ENCODE measurements at places on chromosomes 1 and 21.

GRCh38 chr1:94871031-94871430 is 50.9 kb downstream of the SLC44A3 start:
- DNase-seq = no peak

DNA sequence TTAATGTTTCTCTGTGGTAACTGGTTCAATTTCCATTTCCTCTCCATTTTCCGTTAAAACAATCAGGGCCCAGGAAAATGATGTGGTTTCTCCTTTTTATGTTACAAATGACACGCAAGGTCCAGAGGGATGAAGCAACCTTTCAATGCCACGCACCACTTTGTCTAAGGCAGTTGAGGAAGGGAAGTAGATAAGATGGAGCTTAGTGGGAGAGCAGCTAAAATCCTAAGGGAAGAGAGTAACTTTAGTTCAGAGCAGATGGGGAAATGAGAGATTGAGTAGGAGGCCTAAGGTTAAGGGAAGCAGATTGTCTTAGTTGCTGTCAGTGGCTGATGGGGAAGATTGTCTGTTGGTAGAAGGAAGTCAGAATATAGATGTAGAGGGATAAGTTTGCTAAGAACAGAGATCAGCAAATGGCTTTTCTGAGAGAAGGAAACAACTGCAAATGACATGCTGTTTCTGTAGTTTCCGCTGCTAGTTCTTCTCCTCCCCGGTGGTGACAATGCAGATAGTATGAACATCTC is 660 bp downstream of the CD1C start:
- DNase-seq = no peak

- DNase-seq = no peak
Measured at GRCh38 chr1:155177918-155178281, 4.3 kb downstream of the TRIM46 start.

DNA sequence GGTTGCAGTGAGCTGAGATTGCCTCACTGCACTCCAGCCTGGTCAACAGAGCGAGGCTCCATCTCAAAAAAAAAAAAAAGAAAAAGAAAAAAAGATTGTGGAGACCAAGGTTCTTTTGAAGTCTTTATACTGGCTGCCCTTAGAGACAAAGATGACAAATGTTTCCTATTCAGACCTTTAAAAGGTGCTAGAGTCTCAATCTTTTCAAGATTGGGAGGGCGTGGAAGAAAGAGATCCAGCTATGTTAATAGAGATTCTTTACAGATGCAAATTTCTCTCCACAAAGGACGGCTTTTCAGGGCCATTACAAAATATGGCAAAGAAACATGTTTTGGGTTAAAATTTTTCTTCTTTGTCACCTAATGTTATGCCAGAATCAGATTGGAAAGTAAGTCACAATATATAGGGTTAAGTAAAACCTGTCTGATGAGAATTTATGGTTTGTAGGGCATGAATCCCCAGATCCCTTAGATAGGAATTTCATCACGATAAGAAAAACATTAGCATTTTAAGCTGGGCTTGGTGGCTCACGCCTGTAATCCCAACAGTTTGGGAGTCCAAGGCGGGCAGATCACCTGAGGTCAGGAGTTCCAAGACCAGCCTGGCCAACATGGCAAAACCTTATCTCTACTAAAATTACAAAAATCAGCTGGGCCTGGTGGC is 13.0 kb upstream of the MORC3 start:
- no peak for DNase-seq

DNA sequence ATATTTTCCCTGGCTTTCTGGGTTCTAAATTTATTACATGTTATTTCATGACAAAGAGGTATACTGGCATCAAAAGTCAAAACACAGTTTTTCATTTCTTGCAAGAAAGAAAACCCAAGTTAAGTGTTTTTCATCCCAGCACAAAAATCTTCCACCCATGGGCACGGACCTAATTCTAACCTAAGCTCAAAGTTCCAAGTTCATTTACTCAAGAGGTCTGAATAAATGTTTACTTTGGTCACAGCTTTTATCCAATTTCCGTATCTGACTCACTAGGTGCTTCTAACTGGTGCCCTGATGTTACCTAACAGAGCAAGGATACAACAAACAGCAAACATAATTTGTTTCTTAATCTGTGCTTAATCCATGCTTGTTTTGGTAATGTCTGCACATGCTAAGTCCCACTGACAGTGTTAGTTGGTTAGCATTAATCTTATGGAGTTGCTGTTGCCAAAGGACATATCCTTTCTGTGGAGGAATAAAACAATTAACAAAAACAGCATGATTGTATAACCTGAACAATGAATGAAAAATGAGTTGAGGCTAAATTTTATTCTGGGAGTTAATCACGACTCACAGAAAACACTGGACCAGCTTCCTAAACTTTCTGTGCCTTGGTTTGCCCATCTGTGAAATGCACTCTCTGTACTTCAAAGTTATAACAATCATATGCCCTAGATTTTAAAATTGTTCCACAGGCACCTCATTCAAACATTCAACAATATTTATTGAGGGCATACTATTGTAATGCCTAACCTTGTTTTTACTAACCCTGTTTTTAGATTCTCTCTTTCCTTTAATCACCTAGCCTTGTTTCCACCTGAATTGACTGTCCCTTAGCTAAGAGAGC is 4.2 kb upstream of the CHD1L start:
- no peak for DNase-seq

DNA sequence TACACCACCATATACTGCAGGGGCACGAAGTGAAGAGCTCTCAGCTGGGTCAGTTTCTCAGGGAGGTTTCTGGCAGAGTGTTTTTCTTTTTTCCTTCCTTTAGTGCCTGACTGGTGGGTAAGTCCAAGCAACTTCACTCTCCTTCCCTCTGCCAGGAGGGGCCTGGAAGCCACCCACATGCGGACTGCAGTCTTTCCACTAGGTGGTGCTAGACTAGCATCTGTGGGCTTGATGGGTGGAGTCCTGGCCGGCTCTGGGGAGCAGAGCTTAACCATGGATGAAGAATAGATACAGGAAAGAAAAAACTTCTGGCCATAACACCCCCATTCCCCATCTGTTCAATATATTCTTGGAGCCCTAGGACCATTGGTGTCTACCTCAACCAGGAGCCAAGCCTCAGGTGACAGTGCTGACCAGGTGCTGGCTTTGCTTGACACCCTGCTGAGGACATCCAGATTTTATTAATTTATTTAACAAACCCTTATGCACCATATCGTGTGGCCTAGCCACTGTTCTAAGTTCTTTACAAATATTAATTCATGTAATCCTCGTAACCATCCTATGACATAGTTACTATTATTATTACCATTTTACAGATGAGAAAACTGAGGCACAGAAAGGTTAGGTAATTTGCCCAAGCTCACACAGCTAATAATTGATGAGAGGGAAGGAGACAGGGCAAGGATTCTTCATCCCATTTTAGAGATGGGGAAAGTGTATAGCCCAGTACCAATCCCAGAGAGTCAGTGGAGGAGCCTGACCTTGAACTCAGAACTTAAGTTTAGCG is 126.7 kb upstream of the CSF3R start:
- no peak for DNase-seq

- no peak for DNase-seq
Measured at GRCh38 chr1:152160576-152160975, 1.5 kb upstream of the RPTN start.

GRCh38 chr21:42614811-42615351 is 38.5 kb upstream of the PDE9A start:
- DNase-seq = peak; percentile 63

- no peak for DNase-seq
Measured at GRCh38 chr1:27600498-27601175, 3.3 kb downstream of the AHDC1 start.

- no peak for DNase-seq
Measured at GRCh38 chr1:67590329-67590728, 94.7 kb upstream of the GADD45A start.

- no peak for DNase-seq
Measured at GRCh38 chr1:24283326-24284155, 35.6 kb upstream of the GRHL3 start.

DNA sequence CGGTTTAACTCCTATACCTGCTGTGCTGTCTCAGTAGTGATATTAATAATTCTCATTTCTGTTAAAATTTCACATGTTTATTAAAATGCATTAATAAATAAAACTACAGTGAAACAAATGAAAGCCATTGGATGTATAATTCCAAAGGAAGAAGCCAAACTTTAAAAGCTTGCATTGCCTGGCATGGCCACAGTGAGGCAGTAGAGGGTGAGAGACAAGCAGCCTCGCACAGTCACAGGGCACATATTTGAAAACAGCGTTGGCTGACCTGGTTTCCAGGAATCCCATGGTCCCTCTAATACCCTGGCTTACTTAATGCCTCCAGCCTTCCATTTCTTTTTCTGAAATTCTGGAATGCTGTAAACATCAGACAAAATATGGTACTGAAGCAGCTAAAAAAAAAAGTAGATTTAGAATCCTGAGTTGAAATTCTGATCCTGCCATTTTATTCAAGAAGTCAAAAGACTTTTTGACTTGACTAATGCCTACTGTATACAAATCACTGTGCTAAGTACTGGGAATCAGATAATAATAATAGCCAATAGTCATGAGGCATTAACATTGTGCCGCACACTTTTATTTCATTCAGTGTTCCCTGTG is 6.7 kb upstream of the RNASEL start:
- DNase-seq = peak; percentile 74

GRCh38 chr1:226428791-226429461 is 21.0 kb upstream of the PARP1 start:
- DNase-seq = peak; percentile 33

- no peak for DNase-seq
Measured at GRCh38 chr1:65172936-65173690, 25.1 kb downstream of the AK4 start.

GRCh38 chr1:60918867-60919266 is 163.5 kb upstream of the NFIA start:
- no peak for DNase-seq

DNA sequence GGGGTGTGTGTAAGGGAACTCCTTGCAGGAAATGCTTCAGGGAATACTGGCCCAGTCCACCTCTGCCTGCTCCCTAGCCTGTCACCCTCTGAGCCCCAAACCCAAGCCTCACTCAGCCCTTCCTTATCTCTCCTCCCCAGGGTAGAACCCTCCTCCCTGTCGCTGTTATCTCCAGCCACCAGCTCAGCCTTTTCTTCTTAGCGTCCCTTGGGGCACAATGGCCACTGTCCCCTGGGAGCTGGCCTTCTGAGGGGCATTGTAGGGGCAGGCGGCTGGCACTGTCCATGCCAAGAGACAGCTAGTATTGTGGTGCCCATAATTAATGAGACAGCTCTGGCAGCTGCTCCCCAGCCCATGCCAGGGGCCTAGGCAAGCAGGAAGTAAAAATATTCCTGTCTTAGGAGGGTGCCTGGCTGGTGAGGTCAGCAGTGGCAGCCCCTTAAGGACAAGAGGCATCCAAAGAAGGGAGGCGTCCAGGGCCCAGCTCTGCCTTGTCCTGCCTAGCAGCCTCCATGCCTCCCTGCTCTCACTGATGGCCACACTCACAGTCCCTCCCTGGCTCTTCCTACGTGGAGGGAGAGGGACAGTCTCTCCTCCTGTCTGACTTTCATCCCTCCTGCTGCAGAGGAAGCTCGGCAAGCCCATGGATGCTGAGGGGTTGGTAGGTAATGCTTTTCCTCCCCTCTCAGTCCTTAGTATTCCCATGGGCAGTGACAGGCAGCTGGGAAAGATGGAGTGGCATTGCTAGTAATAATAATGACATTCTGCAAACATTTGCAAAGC is 37.5 kb downstream of the KCNQ4 start:
- no peak for DNase-seq

- DNase-seq = no peak
Measured at GRCh38 chr1:119253366-119253765, 112.9 kb upstream of the WARS2 start.

DNA sequence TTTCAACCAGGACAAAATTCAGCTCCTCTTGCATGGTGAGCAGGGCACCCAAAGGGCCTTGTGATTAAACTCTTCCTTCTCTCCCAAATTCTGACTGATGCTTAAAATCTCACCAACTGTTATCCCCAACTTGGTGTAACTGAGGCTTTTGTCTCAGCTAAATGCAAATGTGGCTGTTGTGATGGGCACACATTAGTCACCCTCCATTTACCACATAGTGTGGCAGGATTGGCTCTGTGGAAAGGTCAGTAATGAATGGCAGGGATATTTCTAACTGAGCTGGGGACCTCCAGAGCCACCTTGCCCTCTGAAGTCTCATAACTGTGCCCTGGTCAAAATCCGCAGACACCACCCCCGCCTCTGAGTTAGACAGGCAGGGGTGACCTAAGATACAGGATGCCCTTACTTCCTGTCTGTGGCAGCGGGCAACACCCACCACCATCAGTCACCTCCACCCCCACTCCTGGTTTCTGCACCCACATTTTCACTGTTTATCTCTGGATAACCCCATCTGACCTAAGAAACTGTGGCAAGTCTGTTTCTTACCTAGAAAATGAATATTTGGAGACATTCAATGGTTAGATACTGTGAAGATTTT is 25.4 kb upstream of the RGS16 start:
- DNase-seq = peak; percentile 69

DNA sequence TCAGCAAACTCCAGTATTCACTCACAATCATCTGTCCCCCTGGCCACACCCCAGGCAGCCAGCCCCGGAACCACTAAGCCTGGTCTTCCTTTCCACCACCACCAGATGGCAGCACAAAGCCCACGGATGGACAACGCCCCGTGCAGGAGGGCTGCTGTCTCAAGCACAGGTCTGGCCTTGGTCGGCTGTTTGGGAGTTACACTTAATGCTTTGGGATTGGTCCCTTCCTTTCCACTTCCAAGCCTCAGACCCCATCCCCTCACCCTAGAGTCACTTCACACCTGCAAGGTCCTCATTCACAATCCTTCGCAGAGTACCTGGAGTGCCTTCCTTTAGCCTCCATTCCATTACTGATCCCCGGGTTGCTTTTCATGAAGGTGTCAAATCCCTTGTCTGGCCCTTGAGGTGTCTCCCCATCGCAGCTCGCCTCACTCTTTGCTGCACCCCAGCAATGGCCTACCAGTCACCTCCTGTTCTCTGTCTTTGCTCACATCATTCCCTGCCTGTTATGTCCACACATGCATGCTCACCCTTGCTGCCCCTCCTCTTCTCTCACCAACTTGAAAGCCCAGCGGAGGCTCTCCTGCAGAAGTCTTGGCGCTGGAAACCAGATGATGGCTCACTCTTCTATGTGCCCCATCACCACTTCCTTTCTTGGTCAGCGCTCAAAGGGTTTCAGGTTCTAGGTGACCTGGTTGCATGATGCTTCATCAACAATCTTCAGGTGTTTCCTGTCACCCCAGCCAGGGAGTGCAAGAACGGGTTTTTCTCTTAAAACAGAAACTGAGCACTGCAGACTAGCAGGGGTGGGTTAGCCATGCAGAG is 24.9 kb upstream of the KCNA2 start:
- peak; percentile 92 for DNase-seq

GRCh38 chr1:99849744-99850458 is at the start of gene AGL:
Gene AGL, plus strand, starts transcription at chr1:99850361. Its CDS starts 682 bp downstream, at chr1:99851043.
- peak; percentile 89 for DNase-seq

GRCh38 chr1:225603538-225604354 is 49.2 kb downstream of the ENAH start:
- DNase-seq = no peak

Data from CD4-positive, alpha-beta T cell treated with Interleukin-6 for 4 hours (primary cell).